ENCODE measurements at places on chromosomes 1 and 21.

GRCh38 chr1:44855742-44856141, 12.7 kb upstream of the PTCH2 start:
- DNase-seq, result no peak

GRCh38 chr1:180849031-180849775, 63.5 kb upstream of the KIAA1614 start:
- DNase-seq, result peak; percentile 10

- DNase-seq, result peak; percentile 8
Observed at GRCh38 chr1:117857418-117857817, 72.0 kb downstream of the GDAP2 start.

GRCh38 chr1:25817840-25818501, 1.8 kb upstream of the MTFR1L start:
- no peak for DNase-seq

DNA sequence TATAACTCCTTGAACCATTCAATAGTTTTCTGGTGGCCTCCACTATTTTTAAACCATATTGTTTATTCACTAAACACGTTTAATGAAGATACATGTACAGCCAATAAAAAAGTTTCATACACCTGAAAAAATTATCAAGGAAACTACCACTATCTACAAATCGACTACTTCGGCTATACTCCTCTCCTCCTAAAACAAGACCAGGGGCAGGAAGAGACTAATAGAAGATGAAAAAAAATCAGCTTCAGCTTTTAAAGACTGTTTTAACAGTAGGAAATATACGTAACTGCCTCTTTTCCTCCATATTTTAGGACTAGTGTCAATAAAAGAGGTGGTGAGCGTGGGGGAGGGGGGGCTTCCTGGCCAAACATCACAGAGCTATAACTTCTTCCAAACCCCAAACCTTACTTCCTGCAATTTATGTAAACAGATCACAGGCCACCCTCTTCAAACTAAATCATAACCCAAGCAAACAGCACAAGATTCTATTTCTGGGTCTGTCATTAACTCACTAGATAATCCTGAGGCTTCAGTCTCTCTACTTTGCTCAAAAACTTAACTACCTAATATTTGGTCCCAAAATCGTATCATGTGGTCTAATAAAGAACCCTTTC, 15.1 kb downstream of the FOXJ3 start:
- DNase-seq, result peak; percentile 49

- DNase-seq, result no peak
Observed at GRCh38 chr1:103142461-103142860, 34.1 kb upstream of the COL11A1 start.

GRCh38 chr21:25735646-25736597, 1.1 kb downstream of the GABPA start:
- peak; percentile 91 for DNase-seq

- no peak for DNase-seq
Observed at GRCh38 chr1:1286313-1287261, 6.4 kb downstream of the SCNN1D start.

GRCh38 chr1:53430779-53431178, 28.4 kb upstream of the DMRTB1 start:
- DNase-seq, result no peak

GRCh38 chr1:235351441-235351840, 15.8 kb upstream of the TBCE start:
- no peak for DNase-seq

DNA sequence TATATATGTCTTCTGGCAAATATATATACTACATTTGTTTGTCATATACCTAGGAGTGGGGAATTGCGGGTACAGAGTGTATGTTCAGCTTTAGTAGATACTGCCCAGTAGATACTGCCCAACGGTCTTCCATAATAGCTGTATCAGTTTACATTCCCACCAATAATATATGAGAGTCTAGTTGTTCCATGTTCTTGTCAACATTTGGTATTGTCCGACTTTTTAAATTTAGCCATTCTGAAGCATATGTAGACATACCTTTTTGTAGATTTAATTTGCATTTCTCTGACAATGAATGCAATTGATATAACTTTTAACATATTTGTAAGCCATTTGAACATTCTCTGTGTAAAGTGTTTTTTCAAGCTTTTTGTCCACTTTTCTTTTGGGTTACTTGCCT, 99.0 kb upstream of the HIVEP3 start:
- no peak for DNase-seq

DNA sequence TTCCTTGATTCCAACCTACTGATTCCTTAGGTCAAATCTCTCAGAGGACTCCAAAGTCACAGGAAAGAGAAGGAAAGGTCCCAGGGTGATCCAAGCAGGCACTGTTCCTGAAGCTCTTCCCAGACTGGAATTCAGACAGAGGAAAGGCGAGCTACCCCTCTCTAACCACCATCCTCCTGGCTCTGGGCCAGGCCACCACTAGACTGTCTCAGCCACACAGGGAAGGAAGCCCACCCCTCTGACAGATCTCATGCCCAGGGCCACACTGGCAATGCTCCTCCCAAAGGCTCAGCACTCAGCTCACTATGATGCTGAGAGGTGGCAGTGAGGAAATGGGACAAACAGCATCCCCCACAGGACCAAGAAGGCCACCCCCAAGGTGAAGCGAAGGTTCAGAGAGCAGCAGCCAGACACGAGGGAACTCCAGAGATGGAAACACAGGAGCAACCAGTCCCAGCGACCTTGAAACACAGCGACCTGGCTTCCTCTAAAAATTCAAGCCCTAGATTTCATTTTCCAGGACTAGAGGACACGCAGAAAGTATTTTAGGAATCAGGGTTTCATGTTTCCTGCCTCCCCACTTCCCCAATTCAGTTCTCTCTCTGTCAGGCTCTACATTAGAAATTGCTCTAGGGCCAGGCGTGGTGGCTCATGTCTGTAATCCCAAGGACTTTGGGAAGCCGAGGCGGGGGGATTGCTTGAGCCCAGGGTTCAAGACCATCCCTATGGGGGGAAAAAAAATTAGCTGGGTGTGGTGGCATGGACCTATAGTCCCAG, 18.8 kb downstream of the PIK3C2B start:
- DNase-seq, result no peak

GRCh38 chr1:2823921-2824610, 22.6 kb upstream of the TTC34 start:
- DNase-seq, result peak; percentile 37

DNA sequence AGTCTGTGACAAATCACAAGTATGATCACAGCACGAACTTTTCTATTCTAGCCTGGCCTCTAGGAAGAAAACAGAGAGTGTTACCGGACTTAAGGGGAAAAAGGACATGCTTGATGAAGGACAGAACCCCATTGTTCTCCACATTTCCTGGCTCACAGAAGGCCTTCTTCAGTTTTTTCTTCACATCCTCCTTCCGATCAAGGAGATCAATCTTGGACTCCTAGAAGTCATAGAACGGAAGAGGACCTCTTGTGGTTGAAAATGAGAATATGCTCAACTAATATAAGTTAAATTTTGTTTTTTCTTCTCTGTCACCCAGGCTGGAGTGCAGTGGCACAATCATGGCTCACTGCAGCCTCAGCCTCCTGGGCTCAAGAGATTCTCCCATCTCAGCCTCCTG, 30.3 kb downstream of the YARS1 start:
- peak; percentile 56 for DNase-seq

DNA sequence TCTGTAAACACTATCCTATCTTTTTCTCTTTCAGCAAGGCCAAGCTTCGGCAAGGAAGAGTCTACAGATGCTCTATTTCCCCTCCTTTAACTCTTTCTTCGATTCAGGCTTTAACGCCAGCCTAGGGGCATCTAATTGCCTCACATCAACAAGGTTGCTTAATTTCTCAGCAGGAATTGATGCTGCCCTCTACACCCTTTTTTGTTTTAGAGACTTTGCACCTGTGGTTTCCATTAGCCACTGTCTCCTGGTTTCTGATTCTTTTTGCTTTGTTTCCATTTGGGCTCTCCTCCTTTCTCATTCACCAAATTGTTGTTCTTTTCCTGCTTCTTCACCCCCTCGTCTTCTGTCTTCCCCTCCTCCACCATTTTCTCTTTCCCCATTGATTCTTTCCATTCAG, 202.4 kb upstream of the HMCN1 start:
- DNase-seq, result no peak

DNA sequence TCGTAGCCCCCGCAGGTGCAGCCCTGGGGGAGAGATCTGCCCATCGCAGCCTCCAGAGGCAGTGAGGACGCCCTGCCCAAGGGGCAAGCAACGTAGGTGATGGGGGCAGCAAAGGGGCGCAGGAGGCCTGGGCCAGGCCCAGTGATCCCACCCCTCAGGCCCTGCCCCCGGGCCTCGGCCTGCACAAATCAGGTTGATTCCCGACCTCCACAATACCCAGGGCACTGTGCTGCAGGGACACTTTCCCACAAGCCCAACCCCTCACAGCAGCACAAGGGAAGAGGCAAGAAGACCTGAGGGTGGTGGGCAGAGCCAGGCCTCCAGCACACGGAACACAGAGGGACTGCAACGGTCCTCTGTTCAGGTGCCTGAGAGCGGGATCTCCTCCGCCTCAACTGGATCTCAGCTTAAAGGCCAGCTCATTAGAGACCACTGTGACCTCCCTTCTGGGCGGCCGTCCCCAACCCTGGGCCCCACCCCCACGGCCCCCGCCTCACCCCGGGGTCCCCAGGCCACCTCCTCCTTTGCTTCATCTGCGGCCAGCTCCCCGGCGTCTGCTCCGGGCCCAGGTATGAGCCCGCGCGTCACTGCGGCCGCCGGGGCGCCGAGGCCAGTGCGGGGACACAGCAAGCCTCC, 812 bp upstream of the ARF1 start:
- peak; percentile 57 for DNase-seq

DNA sequence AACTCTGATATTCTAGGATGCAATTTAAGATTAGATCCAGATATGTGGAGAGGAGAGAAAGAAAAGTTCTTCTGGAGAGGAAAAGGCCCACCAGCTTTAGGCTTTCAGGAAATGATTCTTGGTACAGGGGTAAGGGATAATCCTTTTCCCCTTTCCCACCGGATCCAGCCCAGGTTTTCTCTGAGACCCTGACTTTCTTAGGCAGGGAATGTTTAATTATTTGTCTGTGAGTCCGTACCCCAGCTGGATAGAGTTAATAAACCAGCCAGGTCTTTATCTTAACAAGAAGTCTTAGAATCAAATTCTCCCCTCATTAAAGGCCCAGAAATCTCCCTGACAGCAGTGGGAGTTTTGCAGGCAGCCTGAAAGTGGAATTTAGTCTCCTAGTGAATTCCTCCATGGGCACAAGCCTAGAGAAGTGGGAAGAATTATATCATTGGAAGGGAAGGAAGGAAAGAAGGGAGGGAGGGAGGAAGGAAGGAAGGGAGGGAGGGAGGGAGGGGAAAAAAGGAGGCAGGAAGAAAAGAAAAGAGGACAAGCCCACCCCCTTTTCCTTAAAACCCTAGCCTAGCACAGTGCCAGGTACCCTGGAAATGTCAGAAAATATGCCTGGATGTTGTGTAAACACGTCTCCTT, 189.0 kb downstream of the PLPP3 start:
- no peak for DNase-seq

- DNase-seq, result no peak
Observed at GRCh38 chr1:231733063-231733462, 106.5 kb downstream of the DISC1 start.

DNA sequence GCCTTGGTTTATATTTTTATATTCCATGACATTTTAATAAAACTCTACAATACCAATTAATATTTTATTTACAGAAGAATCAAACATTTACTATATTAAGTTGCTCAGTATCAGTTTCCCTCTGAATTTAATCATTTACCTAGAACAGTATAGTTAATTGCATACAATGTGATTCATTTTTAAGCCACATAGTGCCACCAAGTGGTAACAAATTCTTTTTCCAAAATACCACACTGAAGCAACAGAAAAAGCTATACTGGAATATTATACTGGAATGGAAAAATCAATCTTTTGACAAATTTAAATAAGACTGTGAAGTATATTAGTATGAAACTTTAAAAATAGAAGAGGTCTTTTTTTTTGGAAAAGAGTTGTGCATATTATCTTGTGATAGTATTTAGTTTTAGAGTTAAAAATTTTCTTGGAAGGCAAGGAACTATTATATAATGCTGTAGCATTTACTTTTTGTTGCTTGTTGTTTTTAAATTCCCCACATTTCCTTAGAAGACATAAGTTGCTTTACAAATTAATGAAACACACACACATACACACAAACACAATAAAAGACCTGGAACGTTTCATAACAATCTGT, 57.3 kb downstream of the ZNF644 start:
- DNase-seq, result peak; percentile 59

DNA sequence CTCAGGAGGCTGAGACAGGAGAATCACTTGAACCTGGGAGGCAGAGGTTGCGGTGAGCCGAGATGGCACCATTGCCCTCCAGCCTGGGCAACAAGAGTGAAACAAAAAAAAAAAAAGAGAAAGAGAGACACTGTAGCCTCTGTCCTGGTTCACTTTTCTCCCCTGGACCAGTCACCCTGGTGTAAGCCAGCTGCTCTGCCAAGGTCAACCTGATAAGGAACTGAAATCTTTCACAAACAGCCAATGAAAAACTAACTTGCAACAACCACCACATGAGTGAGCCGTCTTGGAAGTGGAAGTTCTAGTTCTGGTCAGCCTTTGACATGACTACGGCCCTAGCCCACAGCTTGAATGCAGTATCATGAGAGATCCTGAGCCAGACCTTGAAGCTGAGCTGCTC, 36.8 kb upstream of the CXADR start:
- DNase-seq, result peak; percentile 17

DNA sequence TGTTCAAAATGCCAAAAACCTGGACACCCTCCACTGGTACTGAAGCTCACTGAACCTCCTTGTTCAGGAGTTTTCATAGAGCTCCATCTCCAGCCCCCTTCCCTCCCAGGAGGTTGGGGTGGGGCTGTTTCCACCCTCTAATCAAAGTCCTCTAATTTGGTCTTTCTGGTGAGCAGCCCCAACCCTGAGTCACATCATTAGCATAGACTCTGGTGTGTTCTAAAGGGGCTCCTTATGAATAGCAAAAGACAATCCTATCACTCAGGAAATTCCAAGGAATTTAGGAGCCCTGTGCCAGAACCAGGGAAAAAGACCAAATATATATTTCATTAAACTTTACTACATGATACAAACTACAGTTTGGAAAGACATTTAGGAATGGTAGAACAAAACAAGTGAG, 13.2 kb upstream of the UBE4B start:
- DNase-seq, result no peak

DNA sequence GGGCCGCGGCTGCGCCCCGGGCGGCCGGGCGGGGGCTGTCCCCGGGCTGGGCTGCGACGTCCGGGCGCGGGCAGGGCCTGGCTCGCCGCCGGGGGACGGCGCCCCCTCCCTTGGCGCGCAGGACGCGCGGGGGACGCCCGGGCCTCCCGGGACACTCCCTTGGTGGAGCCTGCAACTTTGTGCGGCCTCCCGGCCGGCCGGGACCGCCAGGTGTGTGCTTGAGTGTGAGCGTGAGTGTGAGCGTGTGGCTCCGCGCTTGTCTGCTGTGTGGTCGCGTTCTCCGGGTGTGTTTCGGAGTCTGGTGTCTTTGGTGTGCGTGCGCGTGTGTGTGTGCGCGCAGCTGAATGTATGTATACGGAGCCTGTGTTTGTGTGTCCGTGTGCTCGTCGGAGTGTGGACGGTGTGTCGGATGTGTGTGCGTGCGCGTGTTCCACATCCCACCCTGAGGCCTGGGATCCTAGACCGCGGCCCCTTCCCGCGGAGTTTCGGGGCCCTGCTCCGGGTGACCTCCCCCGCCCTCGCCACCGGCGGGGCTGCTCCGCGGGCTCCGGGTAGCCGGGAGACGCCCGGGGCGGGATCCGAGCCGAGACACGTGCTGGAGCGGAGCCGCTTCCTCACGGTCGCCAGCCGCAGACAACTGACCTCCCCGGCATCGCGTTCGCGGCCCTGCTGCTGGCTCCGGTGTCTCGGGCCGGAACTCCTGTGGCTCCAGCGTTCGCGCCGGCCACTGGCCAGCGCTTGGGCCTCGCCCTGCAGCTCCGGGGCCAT, 1.7 kb downstream of the PTPRU start:
- peak; percentile 32 for DNase-seq
